Activated naive CD8-positive, alpha-beta T cell treated with anti-CD3 and anti-CD28 coated beads, Interleukin-2, amount 10 ng/mL, durations not matched to agents 7 days and 5 days (primary cell): ENCODE measurements at places on chromosomes 13 and 19. TPM values are rescaled to one million over a fixed set of nuclear protein-coding genes. Genes with fewer than 3 reads are reported as not detected.

Gene LIM2
- total RNA-seq = not detected

Gene YJEFN3
- 11.9 TPM for total RNA-seq

Gene CRLF1
- not detected for total RNA-seq

DNA sequence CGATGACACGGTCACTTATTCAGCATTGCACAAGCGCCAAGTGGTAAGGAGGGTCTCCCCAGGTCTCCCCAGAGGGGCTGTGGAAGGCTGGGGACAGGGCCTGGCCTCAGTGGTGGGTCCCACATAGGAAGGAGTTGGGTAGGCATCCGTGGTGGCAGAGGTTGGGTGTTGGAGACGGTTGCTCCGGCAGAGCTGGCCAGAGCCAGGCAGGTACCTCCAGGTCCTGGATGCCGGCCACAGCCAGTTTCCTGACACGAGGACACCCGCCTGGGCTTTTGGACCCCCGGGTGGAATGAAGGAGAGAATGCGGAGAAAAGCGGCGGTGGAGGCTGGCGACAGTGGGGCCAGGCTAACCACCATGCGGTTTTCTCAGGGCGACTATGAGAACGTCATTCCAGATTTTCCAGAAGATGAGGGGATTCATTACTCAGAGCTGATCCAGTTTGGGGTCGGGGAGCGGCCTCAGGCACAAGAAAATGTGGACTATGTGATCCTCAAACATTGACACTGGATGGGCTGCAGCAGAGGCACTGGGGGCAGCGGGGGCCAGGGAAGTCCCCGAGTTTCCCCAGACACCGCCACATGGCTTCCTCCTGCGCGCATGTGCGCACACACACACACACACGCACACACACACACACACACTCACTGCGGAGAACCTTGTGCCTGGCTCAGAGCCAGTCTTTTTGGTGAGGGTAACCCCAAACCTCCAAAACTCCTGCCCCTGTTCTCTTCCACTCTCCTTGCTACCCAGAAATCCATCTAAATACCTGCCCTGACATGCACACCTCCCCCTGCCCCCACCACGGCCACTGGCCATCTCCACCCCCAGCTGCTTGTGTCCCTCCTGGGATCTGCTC, 1.3 kb upstream of the FFAR1 start:
- no peaks in the 10 kb centered on the region for H3K36me3 ChIP-seq
- peak overlapping the region; percentile 72 for H3K27ac ChIP-seq
- DNase-seq = peak; percentile 77
- peak overlapping the region; percentile 69 for H3K4me3 ChIP-seq

- H3K4me3 ChIP-seq = peak overlapping the region; percentile 95
- no peak for DNase-seq
- H3K36me3 ChIP-seq = peaks cover 9% of the 10 kb centered on the region
Measured at GRCh38 chr19:45423033-45423588, 606 bp downstream of the ERCC1 start.

DNA sequence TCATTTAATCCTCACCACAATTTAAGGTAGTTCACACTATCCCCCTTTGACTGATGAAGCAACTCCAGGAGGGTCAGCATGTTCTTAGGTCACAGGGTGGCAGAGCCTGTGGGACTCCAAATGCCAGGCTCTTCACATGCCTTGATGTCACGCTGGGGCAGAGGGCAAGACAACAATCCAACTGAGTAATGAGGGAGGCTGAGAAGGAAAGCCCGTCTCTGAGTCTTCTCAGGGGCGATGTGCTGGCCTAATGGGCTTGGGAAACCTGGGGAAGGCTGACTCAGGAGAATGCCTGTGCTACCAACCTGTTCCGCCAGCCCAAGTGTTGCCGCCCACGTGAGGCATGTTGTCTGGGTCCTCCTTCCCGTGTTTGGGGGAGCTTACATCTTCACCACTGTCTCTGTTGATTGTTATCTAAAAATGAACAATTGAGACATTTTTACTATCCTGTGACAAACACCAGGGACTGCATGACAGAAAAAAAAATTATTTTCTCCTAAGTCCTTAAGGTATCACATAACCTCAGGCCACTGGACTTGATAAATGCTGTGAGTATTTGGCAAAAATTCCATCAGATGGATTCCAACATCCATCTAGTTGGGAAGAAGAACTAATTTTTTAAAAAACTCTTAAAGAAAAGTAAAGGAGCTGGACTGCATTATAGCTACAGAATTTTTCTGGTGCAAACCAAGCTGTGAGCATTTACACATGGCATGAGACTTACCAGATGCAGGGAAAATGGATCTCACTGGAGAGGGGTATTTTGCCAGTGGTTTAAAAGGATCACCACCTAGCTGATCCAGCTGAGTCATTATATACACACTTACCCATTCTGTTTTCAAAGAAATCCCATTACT, 157.5 kb downstream of the RGCC start:
- no peaks in the 10 kb centered on the region for H3K27me3 ChIP-seq
- H3K36me3 ChIP-seq = peaks cover 17% of the 10 kb centered on the region

GRCh38 chr19:55812449-55812848, 19.4 kb downstream of the NLRP11 start:
- no peak overlapping the region for H3K4me3 ChIP-seq
- no peaks in the 10 kb centered on the region for H3K36me3 ChIP-seq
- DNase-seq = no peak
- peaks cover 4% of the 10 kb centered on the region for H3K4me1 ChIP-seq

DNA sequence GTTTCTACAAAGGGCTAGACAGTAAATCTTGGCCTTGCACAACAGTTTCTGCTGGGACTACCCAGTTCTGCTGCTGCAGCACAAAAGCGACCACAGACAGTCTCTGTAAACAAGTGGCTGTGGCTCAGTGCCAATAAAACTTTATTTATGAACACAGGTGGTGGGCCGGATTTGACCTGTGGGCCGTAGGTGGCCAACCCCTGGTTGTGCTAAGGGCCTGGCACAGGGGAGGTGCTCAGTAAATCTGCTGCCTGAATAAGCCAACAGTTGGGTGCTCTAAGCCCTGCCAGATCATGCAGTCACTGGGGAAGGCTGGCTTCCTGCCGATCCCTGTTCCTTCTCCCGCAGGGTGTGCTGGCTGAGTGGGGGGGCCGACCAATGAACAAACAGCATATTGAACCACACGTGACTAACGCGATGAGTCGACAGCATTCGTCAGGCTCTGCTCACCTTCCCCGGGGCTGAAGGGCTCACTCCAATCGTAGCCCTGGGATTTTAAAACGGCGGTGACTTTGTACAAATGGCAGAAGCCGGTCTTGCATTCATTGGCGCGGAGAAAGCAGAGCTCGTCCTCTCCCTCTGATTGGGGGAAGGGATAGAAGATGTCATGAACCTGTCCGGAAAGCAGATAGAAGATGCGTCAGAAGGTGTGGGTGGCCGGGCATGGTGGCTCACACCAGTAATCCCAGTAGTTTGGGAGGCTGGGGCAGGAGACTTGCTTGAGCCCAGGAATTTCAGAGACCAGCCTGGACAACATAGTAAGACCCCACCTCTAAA, 24.3 kb upstream of the MYDGF start:
- H3K4me1 ChIP-seq = peaks cover 1% of the 10 kb centered on the region
- H3K27me3 ChIP-seq = no peaks in the 10 kb centered on the region
- peaks cover 16% of the 10 kb centered on the region for H3K36me3 ChIP-seq
- no peak overlapping the region for H3K4me3 ChIP-seq
- DNase-seq = no peak
- H3K27ac ChIP-seq = no peak overlapping the region

DNA sequence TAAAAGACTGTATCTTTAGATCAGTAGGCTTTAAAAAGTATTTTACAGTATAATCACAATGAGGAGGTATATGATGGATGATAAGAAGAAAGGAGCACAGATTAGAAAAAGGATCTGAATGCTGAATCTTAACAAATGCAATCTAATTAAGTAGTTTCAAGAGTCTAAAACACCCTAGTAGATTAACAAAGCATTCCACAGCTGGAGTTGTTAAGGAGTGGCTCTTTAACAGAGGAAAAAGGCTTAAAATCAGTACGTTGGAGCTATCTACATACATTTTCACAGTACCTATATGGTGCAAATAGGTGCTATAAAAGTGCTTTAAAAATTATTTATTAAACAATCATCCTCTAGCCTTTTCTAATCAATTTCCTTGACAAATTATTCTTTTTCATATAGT, 34.5 kb downstream of the TSC22D1 start:
- peaks cover 6% of the 10 kb centered on the region for H3K36me3 ChIP-seq
- H3K4me3 ChIP-seq = no peak overlapping the region
- DNase-seq = no peak
- peaks cover 2% of the 10 kb centered on the region for H3K4me1 ChIP-seq
- no peak overlapping the region for H3K27ac ChIP-seq
